ENCODE measurements at places on chromosomes 13 and 19.

- DNase-seq: no peak
These were observed 16.3 kb downstream of the CHERP start for GRCh38 chr19:16525751-16526481.

DNA sequence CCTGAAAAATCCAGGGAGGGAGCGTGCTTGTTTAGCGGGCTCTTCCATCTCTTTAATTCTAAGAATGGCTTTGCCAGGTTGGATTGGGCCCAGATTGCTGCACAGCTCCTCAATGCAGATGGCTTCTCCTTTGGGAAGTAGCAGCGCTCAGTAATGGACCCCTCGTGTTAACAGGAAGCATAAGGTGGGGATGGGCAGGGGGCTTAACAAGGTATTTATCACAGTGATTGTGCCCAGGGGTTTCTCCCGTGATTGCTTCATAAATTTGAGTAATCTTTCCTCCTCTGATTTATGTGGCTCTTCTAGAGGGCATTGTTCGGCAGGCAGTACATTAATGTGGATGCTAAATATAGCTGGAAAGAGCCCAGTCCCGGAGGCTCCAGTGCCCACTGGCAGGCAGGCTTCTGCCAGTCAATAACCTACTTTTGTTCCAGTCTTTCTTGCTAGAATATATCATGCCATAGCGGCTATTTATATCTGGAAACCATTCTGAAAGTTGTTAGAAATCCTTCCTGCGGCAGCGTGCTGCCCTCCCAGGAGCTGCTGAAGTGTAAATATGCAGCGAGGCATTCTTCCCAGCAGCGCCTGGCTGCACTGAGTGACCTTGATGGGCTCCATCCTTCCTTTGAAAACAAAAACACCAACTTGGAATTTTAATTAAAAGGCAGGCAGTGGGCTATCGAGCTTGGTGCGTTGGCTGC, 65.0 kb downstream of the FGF9 start:
- no peak for DNase-seq

- no peak for DNase-seq
These were observed 1.8 kb upstream of the NOVA2 start for GRCh38 chr19:45975306-45976070.

DNA sequence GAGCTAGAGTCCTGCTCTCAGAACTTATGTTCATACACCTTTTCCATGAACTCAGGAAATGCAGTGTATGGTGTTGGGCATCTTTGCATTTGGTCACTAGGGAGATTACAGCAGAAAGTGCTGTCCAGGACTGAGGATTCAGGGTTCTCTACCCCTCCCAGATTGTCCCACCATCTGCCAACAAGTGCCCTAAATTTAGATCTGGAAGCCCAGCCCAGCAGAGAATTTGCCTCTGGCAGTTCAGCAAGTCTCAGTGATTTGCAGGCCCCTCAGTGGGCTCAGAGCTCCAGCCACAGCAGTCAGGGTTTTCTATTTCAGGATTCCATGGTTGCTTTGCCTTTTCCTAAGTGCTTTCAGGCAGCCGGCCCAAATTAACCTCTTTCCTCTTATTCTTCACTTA, 23.4 kb downstream of the CNFN start:
- DNase-seq: no peak

GRCh38 chr19:49167857-49168409, 10.3 kb downstream of the TRPM4 start:
- no peak for DNase-seq

DNA sequence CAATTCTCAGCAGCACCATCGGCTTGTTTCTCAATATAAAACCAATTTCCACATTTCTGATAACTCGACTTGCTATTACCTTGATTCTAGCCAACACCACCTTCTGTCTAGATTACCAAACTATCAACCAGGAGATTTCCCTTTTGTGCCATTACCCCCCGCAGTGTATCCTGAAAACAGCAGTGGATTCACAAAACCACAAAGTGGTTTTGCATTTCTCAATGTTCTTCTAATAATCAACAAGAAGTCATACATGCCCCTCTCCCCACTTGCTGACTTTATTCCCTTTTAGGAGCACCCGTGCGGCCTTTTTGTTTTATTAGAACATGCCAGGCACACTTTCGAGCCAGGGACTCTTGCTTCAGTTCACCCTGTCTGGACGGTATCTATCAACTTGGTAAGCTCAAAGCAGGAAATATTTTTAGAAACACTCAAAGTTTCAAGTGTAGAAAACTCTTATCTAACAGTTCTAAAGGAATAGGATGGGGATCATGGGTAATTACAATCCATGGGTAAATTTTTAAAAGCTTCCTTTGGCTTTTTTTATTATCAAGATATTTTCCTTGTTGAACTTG, 967.4 kb downstream of the EFNB2 start:
- DNase-seq: no peak

GRCh38 chr13:77918391-77919245, at the start of gene EDNRB:
Gene EDNRB (minus strand): TSS chr13:77918831. CDS start chr13:77918573, 258 bp downstream.
- DNase-seq: no peak

GRCh38 chr13:31042481-31043165, 110.2 kb downstream of the TEX26 start:
- no peak for DNase-seq

GRCh38 chr19:18606281-18607225, at the start of gene CRLF1:
Gene CRLF1 (minus strand): TSS chr19:18606799. CDS start chr19:18606656, 143 bp downstream.
- no peak for DNase-seq

DNA sequence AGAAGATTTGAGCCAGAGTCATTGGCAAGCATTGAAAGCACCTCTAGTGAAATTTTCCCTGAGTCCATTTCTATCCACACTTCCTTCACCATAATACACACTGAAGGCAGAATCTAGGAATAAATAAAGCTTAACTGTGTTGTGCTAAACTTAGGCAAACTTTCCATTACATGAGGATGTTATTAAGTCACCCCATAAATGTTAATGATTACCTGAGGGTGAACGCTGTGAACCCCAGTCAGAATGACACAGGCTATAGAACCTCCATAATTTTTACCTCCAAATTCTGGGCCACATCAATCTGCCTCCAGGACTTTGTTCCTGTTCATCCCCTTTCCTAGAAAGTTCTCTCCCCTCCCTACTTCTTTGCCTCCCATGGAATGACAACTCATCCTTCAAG, 71.0 kb downstream of the RAP2A start:
- DNase-seq: no peak

GRCh38 chr13:109985871-109986450, 199.6 kb upstream of the IRS2 start:
- no peak for DNase-seq

DNA sequence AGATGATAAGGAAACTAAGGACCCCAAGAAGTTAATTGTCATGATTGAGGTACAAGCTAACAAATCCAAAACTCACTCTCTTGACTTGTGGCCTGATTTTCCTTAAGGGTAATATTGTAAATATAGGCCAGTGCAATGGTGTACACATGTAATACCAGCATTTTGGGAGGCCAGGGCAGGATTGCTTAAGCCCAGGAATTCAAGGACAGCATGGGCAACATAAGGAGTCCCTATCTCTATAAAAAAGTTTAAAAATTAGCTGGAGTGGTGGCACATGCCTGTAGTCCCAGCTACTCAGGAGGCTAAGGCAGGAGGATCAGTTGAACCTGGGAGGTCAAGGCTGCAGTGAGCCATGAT, 28.7 kb upstream of the GARRE1 start:
- no peak for DNase-seq

- no peak for DNase-seq
These were observed 62.0 kb downstream of the TEX29 start for GRCh38 chr13:111382411-111382810.

DNA sequence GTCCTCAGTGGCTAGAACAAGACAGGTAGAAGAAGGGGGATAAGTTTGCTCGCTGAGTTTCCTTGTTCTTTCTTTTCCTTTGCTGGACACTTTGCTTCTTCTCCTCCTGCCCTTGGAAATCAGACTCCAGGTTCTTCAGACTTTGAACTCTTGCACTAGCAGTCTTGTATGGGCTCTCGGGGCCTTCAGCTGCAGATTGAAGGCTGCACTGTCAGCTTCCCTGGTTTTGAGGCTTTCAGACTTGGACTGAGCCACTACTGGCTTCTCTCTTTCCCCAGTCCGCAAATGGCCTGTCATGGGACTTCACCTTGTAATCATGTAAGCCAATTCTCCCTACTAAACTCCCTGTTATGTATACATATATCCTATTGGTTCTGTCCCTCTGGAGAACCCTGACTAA, 379.8 kb downstream of the NDFIP2 start:
- DNase-seq: no peak

GRCh38 chr13:106498158-106498557, 37.3 kb downstream of the EFNB2 start:
- no peak for DNase-seq

DNA sequence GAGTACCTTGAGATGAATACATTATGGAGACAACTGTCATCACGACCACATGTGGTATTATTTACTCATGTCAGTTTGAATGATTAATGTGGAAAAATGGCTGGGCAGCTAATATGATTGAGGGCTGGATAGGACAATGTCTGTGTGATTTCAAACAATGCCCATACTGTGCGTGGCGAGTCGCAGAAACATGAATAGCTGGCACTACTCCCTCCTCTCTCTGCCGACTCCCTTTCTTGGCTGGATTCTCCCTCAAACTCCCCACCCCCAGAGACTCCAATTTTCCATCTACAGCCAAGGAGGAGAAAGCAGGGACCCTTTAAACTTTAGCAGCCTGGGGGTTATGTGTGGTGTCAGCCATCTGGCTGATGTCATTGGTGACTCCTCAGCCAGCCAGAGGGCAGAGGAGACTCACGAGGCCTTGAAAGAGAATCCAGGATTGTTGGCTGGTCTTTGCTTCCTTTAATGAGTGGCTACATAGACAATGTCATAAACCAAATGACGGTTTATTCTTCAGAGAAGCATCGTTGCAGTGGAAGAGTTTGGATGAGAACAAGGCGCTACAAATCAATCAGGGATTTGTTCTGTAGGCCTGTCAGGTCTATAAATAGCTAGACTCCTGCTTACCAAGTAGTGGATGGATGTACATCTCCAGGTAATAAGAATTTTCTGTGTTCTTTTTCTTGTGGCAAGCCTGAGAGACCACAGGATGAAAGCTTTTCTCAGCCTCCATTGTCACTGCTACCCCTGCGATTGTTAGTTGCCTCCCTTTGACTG, 165.6 kb downstream of the DLEU7 start:
- no peak for DNase-seq

- DNase-seq: no peak
These were observed 63.6 kb downstream of the RASA3 start for GRCh38 chr13:114068656-114069318.

GRCh38 chr19:58346961-58347929, 6.0 kb downstream of the A1BG start:
- peak; percentile 29 for DNase-seq

GRCh38 chr13:90793261-90793820, 554.1 kb upstream of the MIR17HG start:
- no peak for DNase-seq

- DNase-seq: no peak
These were observed 2.1 kb downstream of the PNMA8C start for GRCh38 chr19:46426506-46427162.

GRCh38 chr19:46218160-46218559, 11.4 kb upstream of the IGFL1 start:
- no peak for DNase-seq

DNA sequence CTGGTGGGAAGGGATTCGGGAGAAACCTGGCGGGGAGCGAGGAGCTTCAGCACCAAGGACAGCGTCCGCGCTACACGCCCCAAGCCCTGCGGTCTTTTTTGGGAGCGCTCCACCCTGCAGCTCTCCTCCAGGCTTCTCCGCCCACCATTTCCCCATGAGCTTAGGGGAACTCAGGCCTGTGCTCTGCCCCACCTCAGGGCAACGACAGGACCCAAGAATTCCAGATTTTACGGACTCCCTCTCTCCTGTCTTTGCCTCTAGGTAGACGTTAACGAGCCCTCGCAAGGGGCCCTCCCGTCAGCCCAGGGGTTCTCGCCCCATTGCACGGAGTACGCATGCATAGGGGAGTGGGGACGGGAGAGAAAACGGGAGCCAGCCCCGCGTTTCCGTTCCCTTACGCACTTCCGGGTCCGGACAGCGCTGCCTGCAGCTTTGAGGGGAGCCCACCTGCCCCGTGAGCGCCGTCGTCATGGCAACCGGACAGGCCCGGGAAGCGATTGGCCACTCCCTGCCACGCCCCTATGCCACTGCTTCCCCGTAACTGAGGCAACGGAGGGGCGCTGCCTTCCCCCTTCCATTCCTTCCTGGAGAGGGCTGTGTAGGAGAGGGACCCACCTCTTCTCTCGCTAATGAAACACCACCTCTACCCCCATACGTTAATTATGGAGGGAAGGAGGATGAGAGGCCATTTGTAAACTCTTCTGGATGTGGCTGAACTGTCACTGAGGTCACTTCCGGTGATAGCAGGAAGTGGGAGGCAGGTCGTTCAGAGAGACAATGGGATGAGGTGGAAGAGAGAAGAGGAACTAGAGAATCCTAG, 20.8 kb downstream of the NOVA2 start:
- DNase-seq: no peak

DNA sequence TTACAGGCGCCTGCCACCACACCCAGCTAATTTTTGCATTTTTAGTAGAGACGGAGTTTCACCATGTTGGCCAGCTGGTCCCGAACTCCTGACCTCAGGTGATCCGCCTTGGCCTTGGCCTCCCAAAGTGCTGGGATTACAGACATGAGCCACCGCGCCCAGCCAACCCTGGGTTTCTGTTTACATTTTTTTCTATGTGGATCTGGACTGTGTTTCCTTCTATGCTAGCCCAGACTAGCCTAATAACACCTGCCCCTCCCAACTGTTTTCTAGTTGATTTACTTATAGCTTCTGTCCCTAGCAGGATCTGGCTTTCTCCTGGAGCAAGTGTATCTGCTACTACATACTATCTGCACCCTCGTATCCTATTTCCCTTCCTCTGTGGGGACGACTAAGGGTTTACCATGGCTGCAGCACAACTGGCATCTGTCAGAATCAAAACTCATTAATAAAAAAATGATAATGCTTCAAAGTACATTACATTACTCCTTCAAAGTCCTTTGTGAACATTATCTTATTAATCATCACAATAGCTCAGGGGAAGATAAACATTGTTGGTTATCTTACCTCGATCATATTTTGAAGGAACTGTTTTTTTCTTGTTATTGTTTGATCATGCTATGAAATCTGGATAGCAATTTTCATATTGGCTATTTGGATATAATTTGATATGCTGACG, 228.3 kb downstream of the KLF5 start:
- no peak for DNase-seq

- no peak for DNase-seq
These were observed 38.5 kb downstream of the NAXD start for GRCh38 chr13:110653851-110654250.

DNA sequence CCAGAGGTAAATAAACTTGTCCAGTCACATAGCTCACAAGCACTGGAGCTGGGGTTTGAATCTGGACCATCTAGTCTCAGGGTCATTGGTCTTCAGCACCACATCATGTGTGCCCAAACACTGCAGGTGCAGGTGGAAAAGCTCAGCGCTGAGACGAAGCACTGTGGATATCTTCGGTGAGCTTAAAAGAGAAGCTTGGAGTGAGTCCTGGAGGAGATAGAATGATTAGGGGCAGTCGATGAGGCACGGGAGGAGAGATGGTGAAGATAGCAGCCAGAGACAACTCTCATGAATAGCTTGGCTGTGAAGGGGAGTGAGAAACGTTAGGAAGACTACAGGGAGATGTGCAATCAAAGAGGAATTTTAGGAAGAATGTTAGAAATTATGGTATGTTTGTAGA, 389.3 kb downstream of the FGF9 start:
- no peak for DNase-seq
